ENCODE measurements at places on chromosomes 4 and X.

DNA sequence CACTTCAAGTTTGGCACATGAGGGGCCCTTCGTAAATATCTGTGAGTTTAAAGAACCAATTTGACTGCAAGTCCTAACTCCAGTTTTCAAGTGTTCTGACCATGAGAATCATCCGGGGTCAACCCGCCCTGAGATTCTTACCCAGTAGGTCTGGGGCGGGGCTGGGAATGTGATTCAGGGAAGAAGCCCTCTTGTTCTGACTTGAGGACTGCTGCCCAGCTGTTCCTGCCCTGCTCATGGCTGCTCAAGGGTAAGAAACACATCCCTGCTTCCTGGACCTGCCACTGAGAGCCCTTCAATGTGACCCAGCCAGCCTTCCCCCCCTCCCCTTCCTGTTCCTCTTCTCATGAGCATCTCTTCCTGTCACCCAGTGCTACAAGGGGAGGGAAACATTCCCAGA, 92.7 kb upstream of the PGRMC2 start:
- no peak for DNase-seq

DNA sequence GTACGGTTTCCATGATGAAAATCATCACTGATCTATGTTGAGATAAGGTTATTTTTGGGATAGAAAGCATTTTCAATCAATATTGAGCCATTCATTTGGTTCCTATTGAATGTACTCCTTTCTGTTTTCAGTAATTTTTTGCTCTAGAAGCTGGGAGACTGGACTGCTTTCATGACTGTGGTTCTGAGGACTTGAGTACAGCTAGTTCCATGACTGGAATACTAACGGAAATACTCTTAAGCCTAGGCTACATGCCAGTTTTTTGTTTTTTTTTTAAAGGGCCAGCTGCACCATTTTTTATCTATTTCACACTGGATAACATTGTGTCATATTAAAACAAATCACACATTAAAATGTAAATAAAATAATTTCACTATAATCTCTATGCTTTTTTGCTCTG, 16.7 kb downstream of the PRR32 start:
- DNase-seq: no peak

- DNase-seq: no peak
Measured at GRCh38 chrX:108309144-108309543, 129.1 kb downstream of the COL4A6 start.

DNA sequence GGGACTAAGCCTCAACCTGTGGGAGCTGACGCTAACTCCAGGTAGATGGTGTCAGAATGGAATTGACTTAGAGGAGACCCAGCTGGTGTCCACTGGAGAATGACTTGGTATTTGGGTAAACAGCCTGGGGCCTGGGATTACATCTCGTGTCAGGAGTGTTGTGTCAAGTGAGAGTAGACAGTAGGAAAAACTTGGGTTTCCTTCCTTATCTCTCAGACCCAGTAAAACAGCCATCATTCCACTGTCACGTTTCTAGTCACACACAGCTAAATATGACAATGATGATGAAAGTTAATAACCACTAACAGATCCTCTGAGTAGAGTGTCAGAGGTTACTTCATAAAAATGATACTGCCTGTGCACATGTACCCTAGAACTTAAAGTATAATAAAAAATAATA, 13.8 kb downstream of the ZNF674 start:
- DNase-seq: no peak

DNA sequence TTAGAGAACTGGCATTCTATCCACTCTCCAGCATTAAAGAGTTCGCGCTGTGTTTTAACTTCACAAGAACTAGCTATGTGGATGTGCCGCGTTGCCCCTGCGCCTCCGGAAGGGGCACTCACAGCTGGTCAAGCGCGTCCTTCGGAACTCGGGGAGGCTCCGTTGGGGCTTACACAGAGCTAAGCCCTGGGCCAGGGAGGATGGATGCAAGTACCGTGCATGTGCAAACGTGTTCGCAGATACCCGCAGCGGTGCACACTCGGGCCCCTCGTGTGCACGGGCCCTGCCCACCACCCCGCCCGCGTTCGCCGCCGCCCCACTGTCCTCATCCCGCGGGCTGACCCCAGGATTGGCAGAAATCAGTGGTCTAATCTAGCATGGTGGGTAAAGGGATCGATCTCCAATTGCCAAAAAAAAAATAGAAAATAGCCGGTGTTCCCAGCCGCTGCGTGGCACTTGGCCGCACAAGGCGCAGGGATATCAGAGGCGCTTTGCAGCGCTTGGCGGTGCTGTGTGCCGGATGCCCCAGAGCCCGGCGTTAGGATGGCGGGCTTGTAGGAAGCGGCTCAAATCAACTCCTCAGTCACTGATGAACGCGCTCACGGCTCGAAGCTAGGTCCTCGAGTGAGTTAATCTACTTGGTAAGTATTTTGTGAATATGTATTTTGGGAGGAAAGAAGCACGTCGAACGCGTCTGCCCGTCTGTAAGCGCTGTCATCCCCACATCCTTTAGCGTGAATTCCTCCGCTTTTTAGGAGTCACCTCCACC, 989 bp upstream of the PCDH10 start:
- DNase-seq: no peak

DNA sequence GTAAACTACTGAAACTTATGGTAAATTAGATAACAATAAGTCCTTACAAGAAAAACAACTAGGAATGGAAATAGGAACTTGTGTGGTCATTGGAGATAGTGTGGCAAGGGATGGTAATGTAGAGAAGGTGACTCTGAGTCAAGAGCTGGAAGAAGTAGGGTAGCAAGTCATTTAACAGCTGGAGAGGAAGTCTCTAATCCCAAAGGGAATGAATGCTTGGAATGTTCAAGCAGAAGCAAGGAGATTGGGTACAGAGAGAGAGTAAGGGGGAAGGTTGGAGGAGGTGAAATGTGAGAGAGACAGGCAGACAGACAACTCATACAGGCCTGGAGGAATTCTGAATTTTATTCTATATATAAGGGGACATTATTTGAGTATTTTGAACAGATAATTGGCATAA, 260.6 kb upstream of the MAD2L1 start:
- no peak for DNase-seq

DNA sequence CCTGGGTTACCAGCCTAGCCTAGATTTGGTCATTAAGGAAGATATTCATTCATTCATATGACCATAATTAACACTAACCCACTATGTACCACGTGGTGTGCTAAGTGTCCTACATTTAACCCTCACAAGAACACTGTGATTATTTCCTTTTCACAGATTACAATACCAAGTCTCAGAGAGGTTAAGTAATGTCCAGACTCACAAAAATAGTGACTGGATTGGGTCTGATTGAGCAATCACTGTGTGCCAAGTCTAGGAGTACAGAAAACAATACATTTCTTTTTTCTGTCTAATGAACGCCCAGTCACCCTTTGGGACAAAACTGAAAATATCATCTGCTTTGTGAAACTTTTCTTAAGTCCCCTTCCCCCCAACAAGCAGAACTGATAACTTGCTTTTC, 7.6 kb upstream of the DLG3 start:
- peak; percentile 37 for DNase-seq

DNA sequence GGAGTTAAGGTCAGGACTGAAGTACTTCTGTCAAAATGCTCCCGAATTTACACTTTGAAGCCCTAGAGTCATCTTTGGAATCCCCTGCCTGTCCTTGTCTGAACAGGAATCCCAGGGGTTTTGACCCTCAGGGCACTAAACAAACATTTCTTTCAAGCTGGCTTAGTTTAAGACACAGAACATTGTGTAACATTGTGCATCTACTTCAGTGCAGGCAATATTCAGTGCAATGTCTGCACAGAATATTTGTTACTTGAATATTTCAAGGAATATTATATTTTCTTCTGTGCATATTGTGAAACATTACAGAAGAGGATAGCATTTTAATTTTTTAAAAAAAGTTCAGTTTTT, 763.4 kb downstream of the PCDH18 start:
- no peak for DNase-seq

DNA sequence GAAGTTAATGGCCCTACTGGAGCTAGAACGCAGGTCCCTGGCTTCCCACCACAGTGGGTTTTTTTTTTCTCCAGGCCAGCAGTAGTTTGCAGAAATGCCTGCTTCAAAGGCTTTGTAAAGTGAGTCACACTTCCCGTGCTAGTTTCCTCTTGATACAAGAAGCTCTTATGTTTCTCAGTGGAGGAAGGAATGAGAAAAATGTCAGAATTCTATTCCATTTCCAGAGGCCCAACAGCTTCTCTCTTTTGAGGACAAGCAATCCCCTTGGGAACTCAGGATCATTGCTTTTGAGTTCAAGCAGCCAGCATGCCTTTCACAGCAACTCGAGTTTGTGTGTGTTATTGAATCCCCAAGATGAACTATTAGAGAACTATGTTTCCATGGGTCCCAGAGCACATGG, 134.3 kb downstream of the GUCY2F start:
- DNase-seq: peak; percentile 73

DNA sequence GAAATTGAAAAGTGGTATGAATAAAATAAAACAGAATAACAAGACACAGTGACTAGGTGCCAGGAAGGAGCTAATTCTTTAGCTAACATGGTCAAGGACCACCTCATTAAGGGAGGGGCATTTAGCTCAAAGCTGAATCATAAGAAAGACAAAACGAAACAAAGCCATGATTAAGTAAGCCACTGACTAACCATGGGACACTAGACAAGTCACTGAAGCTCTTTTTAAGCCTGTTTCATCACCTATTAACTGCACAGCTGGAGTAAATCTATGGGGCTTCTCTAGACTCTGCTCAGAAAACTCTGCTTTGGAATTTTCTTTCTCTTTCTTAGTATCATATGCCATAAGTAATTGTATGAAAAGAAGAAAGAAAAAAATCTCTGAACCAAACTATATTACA, 49.8 kb upstream of the C1QTNF7 start:
- no peak for DNase-seq

DNA sequence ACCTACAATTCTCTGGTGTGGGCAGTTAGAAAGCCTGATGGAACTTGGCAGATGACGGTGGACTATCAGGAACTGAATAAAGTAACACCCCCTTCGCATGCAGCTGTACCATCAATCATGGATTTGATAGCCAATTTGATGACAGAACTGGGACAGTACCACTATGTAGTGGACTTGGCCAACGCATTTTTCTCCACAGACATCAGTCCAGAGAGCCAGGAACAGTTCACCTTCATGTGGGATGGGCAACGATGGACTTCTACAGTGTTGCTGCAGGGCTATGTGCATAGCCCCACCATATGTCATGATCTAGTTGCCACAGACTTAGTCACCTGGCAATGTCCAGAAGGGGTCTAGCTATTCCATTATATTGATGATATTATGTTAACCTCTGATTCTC, 54.5 kb upstream of the CCDC149 start:
- no peak for DNase-seq

GRCh38 chr4:175509320-175509719, 302.7 kb downstream of the GPM6A start:
- no peak for DNase-seq
